ENCODE measurements at places on chromosomes 11 and 22.

DNA sequence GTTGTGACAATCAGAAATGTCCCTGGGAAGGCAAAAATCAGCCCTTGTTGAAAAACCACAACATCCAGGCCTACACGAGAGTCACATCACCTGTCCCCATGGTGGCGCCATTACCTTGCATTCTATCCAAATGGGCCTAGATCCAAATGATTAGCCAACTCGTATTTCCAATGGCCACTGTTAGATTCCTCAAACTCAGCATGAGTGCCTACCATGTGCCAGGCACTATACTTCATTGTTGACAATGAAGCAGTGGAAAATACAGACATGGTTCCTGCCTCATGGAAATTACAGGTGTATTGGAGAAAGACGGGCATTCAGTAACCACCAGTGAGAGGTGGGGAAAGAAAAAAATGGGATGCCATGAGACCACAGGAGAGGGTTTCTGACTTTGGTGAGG lies 29.8 kb upstream of the CREB3L1 start:
- peak; percentile 49 for DNase-seq

- DNase-seq, result no peak
Observed at GRCh38 chr11:131354251-131354701, 16.1 kb upstream of the NTM start.

- DNase-seq, result no peak
Observed at GRCh38 chr22:43849731-43850130, 12.6 kb downstream of the SULT4A1 start.

GRCh38 chr11:94866231-94866822 lies 98.2 kb downstream of the AMOTL1 start:
- no peak for DNase-seq

GRCh38 chr11:123018702-123019101 lies 37.1 kb upstream of the BSX start:
- no peak for DNase-seq

DNA sequence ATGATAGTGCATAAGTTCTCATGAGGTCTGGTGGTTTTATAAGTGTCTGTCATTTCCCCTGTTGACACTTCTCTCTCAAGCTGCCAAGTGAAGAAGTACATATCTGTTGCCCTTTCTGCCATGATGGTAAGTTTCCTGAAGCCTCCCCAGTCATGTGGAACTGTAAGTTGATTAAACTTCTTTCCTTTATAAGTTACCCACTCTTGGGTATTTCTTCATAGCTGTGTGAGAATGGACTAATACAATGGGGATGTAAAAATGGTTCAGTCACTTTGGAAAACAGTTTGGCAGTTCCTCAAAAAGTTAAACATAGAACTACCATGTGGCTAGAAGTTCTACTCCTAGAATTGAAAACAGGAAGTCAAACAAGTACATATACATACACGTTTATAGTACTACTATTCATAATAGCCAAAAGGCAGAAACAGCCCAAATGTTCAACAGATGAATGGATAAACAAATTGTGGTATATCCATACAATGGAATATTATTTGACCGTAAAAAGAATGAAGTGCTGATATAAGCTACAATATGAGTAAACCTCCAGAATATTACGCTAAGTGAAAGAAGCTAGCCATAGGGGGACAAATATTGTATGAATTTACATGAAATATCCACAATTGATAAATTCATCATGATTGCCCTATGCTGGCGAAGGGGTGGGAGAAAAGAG lies 16.0 kb upstream of the DKK3 start:
- DNase-seq, result no peak

- no peak for DNase-seq
Observed at GRCh38 chr22:24315367-24315966, 44.8 kb downstream of the SPECC1L start.

DNA sequence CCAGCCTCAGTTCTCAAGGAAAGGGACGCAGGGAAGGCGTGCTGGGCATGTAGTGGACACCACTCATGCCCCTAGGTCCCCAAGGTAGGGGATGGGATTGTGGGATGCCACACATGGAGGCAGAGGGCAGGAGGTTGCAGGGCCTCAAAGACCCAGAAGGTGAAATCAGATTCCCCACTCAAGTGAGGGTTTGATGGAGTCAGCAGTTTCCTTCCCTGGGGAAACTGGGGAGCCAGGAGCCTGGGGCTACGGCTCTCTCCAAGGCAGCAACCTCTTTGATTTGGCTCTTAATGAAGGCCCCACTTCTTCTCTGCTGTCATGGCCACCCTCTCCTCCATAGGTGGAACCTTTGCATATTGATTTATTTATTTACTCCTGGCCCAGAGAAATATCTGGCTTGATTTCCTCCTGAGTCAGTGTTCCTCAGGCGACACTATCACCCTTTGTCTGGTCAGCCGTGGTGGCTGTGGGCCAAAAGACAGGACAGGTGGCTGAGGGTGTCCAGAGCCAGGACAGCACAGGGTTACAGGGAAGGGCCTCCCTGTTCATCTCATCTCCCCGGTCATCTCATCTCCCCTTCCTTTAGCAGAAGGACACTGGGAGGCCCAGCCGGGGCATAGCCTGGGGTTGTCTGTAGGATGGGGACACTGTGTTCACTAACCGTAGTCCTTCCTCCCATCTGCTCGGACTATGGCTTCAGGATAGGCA lies 9.6 kb downstream of the GNAZ start:
- no peak for DNase-seq

DNA sequence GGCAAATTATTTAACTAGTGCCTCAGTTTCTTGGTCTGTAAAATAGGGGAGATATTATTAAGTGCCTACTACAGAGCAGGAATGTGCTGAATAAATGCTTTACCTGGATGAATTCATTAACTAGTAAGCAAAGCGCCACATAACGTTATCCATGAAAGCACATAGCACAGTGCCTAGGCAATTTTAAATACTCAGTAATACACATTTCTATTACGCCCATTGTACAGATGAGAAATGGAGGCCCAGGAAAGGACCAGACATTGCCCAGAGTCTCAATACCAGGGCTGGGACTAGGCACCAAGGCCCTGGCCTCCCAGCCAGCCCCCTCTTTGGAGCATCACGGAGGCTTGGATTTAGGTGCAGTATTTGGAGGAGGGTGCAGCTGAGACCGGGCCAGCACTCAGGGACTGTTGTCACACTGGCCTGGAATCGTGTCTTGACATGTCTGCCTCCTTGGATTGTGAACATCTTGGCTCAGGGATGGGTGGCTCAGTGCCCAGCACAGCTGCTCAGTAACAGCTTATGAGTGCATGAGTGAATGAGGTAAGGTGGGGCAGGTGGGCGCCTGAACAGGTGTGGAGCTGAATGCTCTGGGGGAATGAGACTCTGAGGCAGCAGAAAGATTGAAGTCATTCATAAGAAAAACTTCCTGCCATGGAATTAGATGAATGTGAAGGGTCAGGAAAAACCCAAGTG lies 42.1 kb upstream of the TPBGL start:
- DNase-seq, result no peak

GRCh38 chr11:78080818-78081495 lies 1.3 kb upstream of the NDUFC2 start:
- no peak for DNase-seq

DNA sequence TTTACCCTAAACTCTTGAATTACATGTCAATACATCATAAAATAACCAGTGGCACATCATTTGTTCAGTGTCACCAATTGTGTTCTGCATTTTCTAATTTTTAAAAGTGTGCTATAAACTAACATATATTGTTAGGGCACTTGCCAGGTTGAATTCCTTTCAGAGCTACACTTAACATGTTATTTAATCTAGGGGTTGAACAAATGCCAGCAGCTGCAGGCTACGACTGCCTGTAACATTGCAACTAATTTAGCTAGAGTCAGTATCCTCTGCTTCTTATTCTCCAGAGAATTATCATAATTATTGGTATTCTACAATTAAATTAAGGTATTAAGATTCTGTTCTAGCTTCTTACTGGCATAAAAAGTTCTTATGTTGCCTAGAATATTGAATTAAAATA lies 46.4 kb upstream of the ARHGAP42 start:
- no peak for DNase-seq

DNA sequence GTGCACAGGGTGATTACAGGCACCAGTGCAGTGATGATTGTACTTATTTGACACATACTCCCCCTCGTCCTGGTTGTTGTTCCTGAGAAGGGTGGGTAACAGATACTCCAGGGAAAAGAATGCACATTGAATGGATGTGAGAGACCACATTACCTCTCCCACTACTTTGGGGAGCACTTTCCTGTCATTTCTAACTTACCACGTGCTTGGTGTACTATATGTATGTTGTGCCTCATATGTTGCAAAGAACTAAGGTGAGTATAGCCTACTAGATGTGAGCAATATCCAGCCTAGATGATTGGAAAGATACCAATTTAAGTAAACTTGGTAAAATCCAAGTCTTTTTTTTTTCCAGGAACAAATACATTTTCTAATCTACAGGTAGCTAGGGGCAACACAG lies 14.3 kb upstream of the SCARF2 start:
- no peak for DNase-seq

GRCh38 chr22:32627091-32627490 lies 152.5 kb downstream of the FBXO7 start:
- no peak for DNase-seq
